Stimulated activated CD8-positive, alpha-beta memory T cell treated with anti-CD3 and anti-CD28 coated beads, Interleukin-15, amount 100 ng/mL, for 4 hours (primary cell): ENCODE measurements at places on chromosomes 13 and 19.

GRCh38 chr13:40175639-40176038 lies 490.8 kb downstream of the FOXO1 start:
- DNase-seq = no peak

DNA sequence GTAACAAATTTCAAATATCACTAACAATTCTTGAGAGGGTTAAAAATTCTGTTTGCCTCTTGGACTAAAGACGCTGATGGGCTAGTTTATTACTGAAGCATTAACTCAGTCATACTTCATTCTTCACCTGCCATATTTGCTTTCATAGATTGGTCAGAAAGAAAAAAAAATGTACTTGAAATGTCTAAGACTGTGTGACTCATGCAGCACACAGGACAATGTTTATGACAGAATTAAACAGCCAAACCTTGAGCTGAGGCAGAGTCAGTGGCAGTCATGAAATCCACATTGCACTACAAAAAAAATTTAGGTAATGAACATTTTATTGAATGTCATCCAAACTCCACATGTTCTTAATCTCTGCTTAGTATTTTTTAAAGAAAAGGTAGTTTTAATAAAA lies 135.6 kb downstream of the PRR20E start:
- no peak for DNase-seq

DNA sequence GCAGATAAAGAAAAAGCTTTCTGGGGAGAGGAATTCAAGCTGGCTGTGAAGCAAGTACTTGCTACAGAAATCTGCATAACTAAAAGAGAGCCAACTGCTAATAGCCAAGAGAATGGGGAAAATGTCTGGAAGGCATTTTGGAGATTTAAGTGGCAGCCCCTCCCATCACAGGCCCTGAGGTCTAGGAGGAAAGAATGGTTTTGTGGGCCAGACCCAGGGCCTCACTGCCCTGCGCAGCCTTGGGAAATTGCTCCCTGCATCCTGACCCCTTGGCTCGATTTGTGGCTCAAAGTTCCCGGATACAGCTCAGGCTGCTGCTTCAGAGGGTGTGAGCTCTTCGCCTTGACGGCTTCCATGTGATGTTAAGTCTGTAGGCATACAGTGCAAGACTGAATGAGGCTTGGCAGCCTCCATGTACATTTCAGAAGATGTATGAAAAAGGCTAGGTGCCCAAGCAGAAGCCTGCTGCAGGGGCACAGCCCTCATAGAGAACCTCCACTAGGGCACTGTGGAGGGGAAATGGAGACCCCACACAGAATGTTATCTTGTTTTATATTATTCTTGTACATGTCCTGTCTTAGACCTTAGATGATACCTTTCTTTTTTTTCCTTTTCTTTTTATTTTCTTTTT lies 34.4 kb downstream of the MZT1 start:
- DNase-seq = no peak

- DNase-seq = no peak
Measured at GRCh38 chr13:21047087-21047486, 14.3 kb downstream of the LATS2 start.

DNA sequence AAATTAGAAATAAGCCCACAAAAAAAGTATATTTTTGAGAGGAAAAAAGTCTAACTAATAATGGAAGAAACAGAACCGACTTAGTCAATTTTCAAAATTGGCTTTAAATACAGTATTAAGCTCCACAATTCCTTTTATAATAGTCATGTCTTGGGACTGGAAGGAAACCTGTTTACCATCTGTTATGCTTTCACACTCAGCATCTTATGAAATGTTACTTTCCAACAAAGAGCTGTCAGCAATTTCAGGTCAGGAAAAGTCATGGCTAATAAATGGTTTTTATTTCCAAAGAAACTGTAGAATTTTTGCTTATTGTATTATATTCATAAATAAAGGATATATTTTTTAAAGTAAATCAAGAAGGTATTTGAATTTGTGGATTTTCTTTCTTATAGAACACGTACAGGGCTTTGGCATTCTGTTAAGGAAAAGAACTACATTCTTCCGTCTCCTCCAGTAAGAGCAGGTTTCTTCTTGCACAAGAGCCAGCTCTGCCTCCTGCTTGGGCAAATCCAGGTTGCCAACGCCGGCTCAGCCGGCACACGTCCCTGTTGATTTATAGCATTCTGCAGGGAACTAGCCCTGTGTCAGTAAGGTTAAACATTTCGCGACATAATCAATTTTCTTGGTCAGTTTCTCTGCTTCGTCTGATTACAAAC lies 52.9 kb upstream of the GPR12 start:
- DNase-seq = no peak

DNA sequence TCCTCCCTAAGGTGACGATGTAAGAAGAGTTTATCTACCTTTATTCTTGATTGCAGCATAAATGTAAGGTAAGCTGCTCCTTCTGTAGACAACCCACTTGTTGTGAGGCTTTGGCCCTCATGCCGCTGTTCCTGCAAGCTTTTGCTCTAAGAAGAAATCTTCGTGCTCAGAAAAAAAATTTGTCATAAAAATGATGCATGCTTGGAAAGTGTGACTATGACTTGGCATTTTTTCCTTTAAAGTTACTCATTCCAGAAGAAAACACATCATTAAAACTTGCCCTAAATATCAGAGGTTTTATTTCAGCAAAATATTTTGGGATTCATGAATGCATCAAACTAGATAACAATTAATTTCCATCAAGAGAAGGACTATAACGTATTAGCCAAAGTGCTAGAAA lies 39.8 kb downstream of the KCTD12 start:
- DNase-seq = no peak

DNA sequence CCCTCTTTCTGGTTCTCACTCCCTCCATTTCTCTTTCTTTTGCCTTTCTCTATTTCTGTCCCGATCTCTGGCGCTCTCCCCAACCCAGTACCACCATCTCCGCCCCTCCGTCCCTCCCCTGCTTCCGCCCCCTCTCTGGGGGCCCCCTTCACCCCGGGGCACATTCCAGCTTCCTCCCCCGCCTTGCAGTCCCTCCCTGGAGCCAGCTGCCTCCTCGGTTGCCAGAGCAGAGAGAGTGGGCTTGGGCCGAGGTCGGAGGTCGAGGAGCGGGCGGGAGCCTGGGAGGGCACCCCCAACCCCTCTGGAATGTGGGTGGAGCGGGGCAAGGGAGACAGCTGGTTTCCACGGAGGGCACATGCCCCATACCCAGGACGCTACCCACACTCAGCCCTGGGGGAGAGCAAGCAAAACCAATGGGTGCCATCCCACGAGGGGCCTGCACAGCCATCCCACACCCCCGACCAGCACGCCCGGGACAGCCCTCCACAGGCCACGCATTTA lies 6.5 kb upstream of the CIRBP start:
- no peak for DNase-seq

- no peak for DNase-seq
Measured at GRCh38 chr19:2982983-2983350, 5.6 kb downstream of the TLE6 start.

- DNase-seq = no peak
Measured at GRCh38 chr19:55119053-55119452, 1.6 kb upstream of the PPP1R12C start.

GRCh38 chr13:38630780-38631179 lies 56.1 kb upstream of the FREM2 start:
- no peak for DNase-seq

GRCh38 chr13:99104396-99104795 lies 96.3 kb upstream of the UBAC2 start:
- no peak for DNase-seq

DNA sequence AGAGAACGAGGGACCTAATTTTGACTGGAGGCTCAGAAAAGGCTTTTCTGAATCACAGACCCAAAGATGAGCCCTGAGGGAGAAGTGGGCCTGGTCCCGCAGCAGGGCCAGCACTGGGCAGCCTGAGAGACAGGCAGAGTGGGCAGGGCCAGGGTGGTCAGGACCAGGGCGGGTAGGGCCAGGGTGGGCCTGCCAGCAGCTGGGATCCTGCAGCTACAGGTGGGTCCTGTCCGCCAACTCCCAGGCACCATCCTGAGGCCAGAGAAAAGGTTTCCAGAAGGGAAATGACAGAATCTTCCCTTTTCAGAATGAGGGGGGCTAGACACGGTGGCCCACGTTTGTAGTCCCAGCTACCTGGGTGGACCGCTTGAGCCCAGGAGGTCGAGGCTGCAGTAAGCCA lies 23.7 kb downstream of the LATS2 start:
- DNase-seq = no peak

- DNase-seq = no peak
Measured at GRCh38 chr19:4542896-4543841, 3.3 kb upstream of the LRG1 start.

GRCh38 chr19:532561-533363 lies 1.2 kb downstream of the CDC34 start:
- DNase-seq = no peak

- DNase-seq = no peak
Measured at GRCh38 chr19:39211731-39212374, 7.8 kb upstream of the SYCN start.

DNA sequence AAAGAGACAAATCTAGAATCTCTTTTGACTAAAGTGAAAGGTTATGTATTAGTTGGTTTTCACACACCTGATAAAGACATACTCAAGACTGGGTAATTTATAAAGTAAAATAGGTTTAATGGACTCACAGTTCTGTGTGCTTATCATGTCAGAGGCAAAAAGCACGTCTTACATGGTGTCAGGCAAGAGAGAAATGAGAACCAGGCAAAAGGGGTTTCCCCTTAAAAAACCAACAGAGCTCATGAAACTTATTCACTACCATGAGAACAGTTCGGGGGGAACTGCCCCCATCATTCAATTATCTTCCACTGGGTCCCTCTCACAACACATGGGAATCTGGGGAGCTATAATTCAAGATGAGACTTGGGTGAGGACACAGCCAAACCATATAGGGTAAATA lies 486.8 kb downstream of the DACH1 start:
- DNase-seq = no peak

- no peak for DNase-seq
Measured at GRCh38 chr19:51240866-51241265, 10.0 kb upstream of the SIGLECL1 start.

GRCh38 chr19:40057166-40057565 lies 1.1 kb upstream of the ZNF780B start:
- no peak for DNase-seq

DNA sequence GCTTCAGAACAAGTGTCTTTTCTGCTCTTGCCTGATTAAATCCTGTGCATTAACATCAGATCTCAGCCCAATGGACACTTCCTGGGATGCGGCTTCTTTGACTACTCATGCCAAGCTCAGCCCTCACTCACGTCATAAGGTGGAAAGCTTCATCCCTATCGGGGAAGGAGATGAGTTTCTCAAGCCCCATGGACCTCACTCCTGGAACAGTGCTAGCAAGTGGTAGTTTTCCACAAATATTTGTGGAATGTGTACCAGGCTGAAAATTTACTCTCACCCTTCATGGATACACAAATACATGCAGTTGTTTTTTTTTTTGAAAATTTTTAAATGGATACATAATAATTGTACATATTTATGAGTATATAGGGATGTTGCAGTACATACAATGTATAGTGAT lies 34.6 kb upstream of the FARP1 start:
- DNase-seq = no peak

DNA sequence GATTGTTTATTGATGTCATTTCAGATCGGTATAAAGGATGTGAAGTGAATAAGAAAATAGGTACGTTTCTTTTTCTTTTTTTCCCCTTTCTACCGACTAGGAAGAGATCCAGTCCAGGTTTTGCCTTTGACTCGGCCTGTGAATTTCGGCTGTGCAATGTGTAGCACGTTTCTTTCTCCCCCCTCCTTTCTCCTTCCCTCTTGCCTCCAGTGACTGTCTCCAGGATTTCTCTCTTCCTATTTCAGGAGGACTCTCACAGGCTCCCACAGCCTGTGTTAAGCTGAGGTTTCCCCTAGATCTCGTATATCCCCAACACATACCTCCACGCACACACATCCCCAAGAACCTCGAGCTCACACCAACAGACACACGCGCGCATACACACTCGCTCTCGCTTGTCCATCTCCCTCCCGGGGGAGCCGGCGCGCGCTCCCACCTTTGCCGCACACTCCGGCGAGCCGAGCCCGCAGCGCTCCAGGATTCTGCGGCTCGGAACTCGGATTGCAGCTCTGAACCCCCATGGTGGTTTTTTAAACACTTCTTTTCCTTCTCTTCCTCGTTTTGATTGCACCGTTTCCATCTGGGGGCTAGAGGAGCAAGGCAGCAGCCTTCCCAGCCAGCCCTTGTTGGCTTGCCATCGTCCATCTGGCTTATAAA lies at the start of gene GPC6:
TSS of gene GPC6 (plus strand) at position 185 of the 657 bp plus-strand sequence.
- DNase-seq = no peak

DNA sequence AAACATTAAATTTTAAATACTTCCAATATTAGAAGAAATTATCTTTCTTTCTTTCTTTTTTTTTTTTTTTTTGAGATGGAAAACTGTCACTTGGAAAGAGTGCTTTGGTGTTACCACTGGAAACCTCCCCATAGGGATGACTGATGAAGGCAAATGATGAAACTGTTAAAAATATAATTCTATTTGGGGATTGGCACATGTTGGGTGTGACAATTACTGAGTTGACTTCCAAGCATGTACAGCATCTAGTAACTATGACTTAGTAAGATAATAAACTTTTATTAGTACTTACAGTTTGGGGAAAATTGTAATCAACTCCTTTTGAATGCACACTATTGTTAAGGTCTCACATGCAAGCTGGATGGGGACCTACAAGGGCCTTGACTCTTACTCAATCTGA lies 592.5 kb downstream of the KCTD12 start:
- DNase-seq = no peak

GRCh38 chr19:18596752-18597157 lies 8.2 kb downstream of the REX1BD start:
- no peak for DNase-seq

DNA sequence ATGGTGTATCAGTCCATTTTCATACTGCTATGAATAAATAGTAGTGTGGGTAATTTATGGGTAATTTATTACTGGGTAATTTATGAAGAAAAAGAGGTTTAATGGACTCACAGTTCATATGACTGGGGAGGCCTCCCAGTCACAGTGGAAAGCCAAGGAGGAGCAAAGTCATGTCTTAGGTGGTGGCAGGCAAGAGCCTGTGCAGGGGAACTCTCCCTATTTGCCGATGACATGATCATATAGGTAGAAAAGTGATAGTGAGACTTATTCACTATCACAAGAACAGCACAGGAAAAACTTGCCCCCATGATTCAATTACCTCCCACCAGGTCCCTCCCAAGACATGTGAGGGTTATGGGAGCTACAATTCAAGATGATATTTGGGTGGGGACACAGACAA lies 1137.7 kb downstream of the UQCRFS1 start:
- DNase-seq = no peak

DNA sequence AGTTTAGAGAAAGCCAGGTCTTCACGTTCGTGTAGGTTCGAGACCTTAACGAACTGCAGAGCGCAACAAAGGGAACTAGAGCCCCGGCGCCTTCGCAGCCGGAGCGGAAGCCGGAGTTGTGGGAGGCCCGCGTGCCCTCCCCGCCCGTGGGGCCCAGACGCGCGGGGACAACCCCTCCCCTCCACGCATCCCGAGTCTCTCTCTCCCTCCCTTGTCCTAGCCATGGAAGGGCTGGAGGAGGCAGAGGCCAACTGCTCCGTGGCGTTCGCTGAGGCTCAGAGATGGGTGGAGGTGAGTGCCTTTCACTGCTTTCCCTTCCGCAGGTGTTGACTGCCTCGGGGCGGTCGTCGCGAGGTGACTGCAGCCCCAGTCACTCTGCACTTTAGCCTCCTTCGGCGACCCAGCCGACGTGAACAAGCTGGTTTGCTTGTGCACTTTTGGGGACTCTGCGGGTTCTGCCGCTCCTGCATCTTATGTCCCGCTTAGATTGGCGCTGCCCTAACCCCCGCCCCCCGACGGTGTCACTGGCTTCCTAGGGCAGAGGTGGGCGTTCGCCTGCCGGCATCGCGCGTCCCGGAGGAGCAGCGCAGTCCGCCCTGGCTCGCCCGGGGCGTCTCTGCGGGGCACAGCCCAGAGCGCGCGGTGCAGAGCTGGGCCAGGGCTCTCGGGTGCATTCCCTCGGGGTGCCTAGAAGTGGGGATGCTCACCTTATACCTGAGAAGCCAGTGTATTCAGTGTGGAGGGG lies 478 bp downstream of the LMO7 start:
- DNase-seq = peak; percentile 26
